ENCODE measurements at places on chromosomes 11 and 22. TPM values are rescaled to one million over a fixed set of nuclear protein-coding genes. Genes with fewer than 3 reads are reported as not detected.

The TSGA10IP gene
- not detected for total RNA-seq

The F2 gene
- not detected for total RNA-seq

The DCDC1 gene
- total RNA-seq, result under 0.01 TPM

The TP53I11 gene
- total RNA-seq, result 28.8 TPM

The APOBEC3B gene
- total RNA-seq, result 0.76 TPM

The CRYBB3 gene
- total RNA-seq, result not detected

The PTPRCAP gene
- 0.51 TPM for total RNA-seq

The NPTXR gene
- total RNA-seq, result 0.13 TPM

The PANX3 gene
- not detected for total RNA-seq

The RHOG gene
- 8.1 TPM for total RNA-seq

The GGTLC3 gene
- not detected for total RNA-seq

The PRR5L gene
- total RNA-seq, result 5.4 TPM

The CERK gene
- total RNA-seq, result 127 TPM

The C11orf42 gene
- total RNA-seq, result not detected

The CDC45 gene
- 8.2 TPM for total RNA-seq

The PKNOX2 gene
- total RNA-seq, result not detected

Measured in dermis microvascular lymphatic vessel endothelial cell (primary cell).